Activated T-cell treated with anti-CD3 and anti-CD28 coated beads for 24 hours (primary cell): ENCODE measurements at places on chromosomes 2 and 18.

- DNase-seq, result no peak
Observed at GRCh38 chr2:231185886-231186285, 12.5 kb upstream of the ARMC9 start.

- DNase-seq, result no peak
Observed at GRCh38 chr2:197128897-197129296, 181.7 kb downstream of the ANKRD44 start.

DNA sequence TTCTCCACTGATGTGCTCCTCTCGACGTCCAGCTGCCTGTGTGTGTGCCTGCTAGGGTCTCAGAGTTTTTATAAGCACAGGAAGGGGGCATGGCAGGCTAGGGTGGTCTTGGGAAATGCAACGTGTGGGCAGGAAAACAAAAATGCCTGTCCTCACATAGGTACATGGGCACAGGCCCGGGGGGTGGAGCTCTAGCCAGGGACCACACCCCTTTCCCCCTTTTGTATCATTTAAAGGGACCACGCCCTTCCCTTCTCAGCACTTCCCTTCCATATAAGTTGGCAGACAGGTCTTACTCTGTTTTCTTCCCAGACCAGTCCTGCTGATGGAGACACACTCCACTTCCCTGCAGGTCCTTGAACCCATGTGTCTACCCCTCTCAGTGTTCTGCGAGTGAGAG, 645.0 kb downstream of the CBLN2 start:
- no peak for DNase-seq

GRCh38 chr2:131827481-131828163, 299.9 kb downstream of the CCDC74A start:
- no peak for DNase-seq

- no peak for DNase-seq
Observed at GRCh38 chr2:216991563-216991962, 131.7 kb upstream of the TNP1 start.

DNA sequence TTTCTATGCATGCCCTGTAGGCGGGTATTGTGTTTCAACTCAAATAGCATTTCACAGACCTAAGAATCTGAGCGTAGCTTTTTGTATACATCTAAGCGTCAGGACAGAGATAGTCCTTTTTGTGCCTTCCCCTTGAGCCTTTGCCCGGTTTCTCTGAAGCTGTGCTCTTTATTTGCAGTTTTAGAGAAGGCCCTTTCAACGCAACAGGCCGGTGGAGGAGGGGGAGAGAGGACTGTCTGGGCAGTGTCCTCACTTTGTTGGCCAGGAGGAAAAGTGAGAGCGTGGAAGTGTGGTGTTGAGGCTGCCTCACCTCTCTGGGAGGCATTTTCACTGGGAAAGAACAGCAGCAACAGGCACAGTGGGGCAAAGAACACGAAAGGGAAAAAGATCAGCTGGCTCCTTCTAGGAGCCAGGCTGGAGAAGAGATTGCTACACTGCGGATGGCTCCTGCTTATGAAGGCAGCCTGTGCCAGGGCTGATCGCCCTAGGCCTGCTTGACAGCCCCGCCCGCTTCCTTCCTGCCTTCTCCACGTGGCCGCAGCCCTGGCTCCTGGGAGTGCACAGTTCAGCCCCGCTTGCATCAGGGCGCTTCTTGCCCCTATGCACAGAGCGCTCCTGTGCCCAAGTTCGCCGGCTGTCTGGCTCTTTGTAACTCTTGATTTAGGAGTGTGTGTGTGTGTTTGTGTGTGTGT, 195.6 kb upstream of the POU3F3 start:
- no peak for DNase-seq

- no peak for DNase-seq
Observed at GRCh38 chr2:144595279-144595678, 75.4 kb upstream of the ZEB2 start.

DNA sequence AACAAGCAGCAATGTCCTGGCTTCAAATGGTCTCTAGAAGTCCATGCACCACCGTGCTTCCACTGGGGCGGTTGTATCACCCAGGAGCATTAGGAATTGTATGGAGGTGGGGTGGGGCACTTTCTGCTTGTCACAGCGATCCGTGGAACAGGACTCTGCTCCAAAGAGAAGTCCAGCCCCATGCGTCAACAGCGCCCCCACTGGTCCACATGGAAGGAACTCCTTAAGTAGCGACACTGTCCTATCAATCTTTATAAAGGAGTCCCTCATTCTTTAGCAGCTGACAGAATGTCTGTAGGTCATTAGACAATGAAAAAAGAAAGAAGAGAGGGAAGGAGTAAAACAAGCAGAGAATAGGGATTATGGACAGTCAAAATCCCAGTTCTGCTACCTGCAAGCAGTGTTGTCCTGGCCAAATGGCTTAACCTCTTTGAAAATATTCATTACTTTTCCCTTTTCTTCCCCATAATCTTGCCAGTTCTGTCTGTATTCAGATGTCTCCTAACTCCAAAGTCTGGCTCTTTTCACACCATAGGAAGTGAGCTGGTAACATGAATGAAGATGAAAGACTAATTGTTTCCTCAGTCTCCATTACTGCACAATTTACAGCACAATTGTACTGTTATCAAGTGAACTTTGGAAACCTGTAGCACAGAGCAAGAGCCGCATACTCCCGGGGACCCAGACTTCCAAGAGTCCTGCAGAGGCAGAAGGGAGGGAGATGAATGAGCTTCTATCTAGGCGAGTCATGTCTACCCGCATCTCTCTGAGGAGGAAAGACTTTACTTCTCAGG, 9.9 kb downstream of the NFE2L2 start:
- DNase-seq, result no peak

- no peak for DNase-seq
Observed at GRCh38 chr2:88136817-88137216, 9.0 kb upstream of the FABP1 start.

DNA sequence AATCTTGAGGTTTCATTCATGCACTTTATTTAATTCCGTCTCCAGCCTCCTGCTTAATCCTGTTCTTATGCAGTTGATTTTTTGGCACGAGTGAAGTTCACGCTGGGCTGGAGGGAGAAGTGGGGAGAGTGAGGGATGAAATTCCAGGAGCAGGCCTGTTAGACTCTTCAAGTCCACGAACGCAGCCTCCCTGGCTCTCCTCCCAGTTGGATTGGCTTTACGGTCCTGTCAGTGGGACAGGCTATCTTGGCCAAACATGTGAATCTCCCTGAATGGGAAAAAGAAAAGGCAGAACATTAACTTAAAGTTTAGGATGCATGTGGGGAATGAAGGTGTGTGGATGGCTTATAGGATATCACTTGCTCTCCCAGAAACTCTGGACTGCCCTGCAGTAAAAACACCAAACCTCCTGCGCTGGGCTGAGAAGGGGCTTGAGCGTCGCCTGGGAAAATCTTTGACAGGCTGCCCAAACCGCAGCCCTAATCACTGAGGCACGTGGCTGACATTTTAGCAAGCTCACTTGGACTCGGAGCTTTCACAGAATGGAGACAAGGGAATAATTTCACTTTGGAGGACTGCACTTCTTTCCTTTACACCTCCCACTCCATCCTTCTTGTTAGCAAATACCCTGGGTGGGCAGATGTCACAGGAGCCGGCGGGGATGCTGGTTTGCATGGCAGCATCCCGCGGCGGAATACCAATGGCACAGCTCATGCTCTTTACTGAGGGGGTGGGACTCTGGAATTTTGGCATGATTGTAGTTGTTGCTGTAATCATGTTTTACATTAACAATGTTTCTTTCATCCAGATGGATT, 93.9 kb downstream of the ACKR3 start:
- DNase-seq, result no peak

DNA sequence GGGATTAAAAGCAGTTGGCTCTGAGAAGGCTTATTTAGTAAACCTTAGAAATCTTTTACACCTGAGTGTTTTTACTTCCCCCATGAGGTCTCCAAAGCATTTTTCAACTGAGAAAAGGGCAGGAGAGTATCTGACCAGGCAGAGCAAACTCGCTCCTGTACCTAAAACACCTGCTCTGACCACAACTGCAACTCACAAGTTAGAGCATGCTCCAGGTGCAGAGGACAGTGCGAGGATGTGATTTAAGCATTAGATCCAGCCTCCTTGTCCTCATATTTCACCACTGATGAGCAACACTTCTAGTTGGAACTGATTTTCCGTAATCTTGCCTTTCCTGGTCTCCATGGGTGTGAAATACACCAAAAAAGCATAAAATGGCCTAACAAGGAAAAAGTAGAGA, 34.5 kb upstream of the TBC1D8 start:
- no peak for DNase-seq

DNA sequence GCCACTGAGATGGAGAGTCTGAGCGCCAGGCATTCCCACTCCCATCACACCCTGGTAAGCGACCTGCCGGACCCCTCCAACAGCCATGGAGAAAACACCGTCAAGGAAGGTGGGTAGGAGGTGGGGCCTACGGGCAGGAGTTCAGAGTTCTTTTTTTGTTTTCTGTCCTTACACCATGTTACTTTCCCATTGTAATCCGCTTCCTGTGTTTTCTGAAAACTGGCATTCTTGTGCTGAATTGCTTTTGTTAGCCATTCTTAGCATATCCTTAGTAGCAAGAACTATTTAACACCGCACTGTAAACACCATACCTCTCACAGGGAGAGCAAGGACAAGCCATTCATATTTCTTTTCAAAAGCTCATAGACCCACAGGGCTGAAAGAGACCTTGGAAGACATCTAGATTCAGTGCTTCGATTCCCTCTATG, 46.2 kb downstream of the UNC80 start:
- no peak for DNase-seq

DNA sequence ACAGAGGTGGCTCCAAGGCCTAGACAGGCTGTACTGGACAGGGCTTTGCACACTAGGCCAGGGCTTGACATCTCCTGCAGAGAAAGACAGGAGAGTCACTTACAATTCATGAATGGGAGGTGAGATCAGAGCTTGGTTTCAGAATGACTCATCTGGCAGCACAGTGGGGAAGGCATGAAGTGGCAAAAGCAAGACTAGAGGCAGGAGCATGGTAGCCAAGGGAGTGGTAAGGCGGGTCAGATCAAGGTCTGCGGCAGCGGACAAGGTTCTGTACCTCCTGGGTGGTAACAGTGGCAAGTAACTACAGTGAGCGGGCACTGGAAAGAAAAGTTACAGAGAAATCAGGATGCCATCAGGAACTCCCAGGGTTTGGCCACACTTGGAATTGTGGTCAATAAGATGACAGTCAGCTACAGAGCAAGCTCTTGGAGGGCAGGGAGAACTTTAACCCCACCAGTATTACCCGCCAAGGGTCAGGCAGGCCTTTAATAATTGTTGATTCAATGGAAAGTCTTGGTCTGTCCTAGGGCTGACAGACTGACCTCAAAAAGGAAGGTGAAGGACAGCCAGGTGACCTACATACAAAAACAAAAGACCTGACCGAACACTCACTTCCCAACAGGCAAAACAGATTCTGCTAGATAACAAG, 5.7 kb downstream of the MCFD2 start:
- DNase-seq, result peak; percentile 16

- DNase-seq, result no peak
Observed at GRCh38 chr2:169716238-169716886, 17.3 kb upstream of the KLHL23 start.

DNA sequence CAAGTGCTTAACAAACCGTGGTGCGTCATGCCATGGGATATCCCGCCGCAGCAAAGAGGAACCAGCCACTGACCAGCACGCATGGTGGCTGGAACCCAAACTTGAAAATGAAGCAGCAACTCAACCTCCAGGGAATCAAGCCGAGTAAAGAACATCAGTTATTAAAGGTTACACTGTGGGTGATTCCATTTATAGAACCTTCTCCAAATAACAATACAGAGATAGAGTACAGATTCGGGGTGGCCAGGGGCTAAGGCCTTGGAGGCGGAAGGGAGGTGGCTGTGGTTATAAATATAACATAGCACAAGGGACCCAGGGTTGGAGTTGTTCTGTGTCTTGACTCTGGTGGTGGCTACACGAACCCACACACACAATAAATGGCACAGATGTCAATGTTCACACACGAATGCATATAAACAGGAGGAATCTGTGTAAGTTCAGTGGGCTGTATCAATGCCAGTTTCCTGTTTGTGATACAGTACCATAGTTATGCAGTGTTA, 123.1 kb downstream of the EIPR1 start:
- DNase-seq, result no peak

GRCh38 chr2:103233691-103234090, 471.9 kb downstream of the TMEM182 start:
- DNase-seq, result no peak

GRCh38 chr2:26969077-26969844, 1.2 kb upstream of the MAPRE3 start:
- no peak for DNase-seq

DNA sequence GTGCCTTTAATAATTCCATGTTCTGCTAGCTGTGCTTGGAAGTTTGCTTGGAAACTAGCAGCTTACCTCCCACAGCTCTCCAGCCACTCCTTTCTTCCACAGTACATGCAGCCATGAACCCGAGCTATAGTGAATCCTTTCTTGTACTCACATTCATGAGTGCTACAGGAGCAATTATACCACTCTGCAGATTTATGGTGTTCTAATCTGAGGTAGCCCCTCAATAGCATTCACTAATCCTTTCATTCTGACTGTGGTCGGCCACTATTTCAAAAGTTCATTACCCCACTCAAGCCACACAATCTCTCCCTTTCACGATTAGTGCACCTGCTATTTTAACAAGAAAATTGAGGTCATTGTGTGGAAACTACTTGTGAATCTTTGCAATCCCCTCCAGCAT, 53.2 kb downstream of the CSRNP3 start:
- no peak for DNase-seq

GRCh38 chr2:74399785-74400184, 19.7 kb upstream of the DCTN1 start:
- no peak for DNase-seq

- no peak for DNase-seq
Observed at GRCh38 chr2:8835279-8835678, 2.1 kb downstream of the KIDINS220 start.

DNA sequence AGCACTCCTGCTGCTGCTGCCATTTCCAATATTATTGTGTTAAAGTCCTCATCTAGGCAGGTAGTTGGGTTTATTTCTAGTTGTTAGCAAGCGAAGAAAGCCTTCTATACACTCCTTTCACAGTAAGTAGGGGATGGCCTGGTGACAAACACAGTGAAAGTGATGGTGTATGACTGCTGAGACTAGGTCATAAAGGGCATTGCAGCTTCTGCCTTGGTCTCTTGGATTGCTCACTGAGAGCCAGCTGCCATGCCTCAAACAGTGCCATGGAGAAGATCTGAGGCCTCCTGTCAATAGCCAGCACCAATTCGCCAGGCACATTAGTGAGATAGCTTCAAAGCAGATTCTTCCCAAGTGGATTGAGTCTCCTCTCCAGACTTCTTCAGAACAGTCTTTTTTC, 27.6 kb upstream of the MSTN start:
- no peak for DNase-seq

DNA sequence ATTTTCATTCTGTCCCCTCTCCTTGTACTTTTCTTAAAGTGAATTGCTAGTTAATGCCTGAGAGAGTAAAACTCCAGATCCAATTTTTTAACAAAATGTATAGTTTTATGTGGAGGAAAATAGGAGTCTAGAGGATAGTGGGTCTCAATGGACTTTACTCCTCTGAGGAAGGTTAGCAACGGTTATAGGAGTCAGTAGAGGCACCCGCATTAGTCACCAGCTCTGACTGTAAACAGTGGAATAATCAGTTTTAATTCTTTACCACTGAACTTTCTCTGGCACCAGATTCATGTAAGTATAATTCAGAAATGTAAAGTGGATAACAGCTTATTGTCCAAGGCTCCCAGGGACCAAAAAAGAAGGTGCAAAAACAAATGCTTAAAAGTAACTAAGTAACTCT, 38.7 kb upstream of the HNMT start:
- DNase-seq, result no peak
